Stimulated activated CD4-positive, alpha-beta T cell treated with anti-CD3 and anti-CD28 coated beads, Interleukin-4, amount 100 ng/mL, for 48 hours (primary cell): ENCODE measurements at places on chromosomes 6 and 20.

- DNase-seq, result no peak
These were observed 35.4 kb upstream of the HMGN3 start for GRCh38 chr6:79269877-79270276.

GRCh38 chr6:42294759-42295158, 77.1 kb upstream of the MRPS10 start:
- no peak for DNase-seq

DNA sequence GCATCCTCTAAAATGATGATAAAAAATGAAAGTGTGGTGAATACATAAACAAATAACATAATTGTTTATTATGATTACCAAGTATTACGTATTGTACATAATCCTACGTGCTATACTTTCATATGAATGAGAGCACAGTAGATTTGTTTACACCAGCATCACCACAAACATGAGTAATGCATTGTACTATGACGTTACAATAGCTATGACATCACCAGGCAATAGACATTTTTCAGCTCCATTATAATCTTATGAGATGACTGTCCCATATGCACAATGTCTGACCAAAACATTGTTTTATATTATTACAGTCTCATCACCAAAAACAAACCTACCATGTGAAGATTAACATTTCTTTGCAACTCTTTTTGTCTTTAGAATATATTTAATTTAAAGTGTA, 225.7 kb upstream of the TENT5A start:
- no peak for DNase-seq

GRCh38 chr6:116267836-116268588, 11.7 kb downstream of the TSPYL1 start:
- DNase-seq, result no peak

DNA sequence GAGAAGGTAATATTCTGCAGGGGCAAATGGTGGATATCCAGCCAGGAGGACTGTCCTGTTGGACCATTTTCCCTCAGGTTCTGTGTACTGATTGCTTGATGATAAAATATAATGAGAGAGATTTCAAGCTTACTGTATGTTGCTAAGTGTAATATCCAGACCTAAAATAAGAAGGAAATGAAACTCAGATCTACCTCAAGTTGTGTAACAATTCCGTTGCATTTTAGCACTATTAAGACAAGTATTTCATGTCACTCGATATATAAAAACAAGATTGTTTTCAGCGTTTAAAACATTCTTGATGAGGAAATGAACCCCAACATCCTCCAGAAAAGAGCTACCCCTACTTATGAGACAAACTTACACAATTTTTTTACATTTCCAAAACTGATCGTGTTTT, 57.2 kb downstream of the RGS17 start:
- DNase-seq, result no peak

DNA sequence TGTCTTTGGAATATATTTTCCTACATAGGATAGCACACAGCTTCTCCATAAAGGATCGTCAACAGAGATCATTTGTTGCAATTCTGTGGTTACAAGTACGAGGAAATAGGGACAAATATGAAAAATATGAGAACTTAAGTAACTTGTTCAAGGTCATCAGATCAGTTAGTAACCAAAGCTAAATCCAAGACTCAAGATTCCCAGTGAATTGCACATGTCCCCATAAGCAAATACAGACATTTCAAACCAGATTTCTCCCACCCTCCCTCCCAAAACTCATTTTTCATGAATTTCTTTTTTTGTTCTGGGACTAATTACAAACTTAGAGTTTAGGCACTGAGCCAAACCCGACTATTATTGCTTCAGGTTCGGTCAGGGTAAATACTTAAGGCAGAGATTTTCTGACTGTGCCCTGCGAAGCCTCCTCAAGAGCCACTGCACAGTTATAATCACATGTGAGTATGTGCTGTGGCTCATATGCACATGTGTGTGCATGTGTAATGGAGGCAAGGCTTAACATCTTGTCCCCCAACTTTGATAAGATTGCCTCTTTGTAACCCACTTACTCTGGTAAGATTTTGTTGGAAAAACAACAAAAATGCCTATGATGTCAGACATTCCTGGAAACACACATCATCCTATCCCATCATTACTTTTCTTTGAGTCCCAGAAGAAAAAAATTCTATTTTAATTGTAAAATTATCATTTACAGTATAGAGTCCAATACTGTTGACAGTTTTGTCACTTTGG, 216.2 kb downstream of the CD83 start:
- no peak for DNase-seq

- DNase-seq, result no peak
These were observed 81.2 kb downstream of the NFATC2 start for GRCh38 chr20:51461306-51461705.

- no peak for DNase-seq
These were observed 20.8 kb upstream of the IBTK start for GRCh38 chr6:82268301-82268846.

DNA sequence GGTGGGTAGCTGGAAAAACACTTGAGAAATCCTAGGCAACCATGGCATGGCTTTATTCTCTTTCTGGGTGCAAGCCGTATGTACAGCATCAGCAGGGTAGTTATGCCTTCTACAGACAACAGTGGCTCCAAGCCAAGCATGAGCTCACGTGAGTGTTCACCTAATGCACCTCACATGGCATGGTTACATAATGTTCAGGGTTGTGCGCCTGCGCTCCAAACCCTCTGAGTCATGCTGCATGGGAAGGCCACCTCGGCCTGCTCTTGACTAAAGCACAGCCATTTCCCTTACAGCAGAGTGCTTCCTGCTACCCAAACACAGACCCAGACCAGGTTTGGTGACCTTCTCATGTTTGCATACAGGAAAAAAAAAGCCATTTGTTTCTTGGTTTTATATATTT, 96.2 kb downstream of the VIP start:
- no peak for DNase-seq

DNA sequence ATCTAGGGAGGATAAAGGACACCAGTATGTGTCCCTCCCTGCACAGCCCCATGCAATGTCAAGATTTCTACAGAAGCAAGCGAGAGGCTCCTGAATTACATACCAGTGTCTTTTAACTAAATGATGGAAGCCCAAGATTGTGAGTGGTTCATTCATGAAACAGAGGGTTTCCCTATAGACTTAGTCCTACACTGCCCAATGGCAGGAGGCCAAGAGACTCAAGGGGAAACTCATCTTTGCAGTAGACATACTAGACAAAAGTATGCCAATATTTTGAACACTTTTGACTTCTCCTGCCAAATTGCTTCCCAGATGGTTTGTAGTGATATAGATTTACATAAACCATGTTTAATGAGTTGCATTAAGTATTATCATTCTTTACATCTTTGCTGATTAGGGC, 557.2 kb upstream of the JAG1 start:
- DNase-seq, result no peak

DNA sequence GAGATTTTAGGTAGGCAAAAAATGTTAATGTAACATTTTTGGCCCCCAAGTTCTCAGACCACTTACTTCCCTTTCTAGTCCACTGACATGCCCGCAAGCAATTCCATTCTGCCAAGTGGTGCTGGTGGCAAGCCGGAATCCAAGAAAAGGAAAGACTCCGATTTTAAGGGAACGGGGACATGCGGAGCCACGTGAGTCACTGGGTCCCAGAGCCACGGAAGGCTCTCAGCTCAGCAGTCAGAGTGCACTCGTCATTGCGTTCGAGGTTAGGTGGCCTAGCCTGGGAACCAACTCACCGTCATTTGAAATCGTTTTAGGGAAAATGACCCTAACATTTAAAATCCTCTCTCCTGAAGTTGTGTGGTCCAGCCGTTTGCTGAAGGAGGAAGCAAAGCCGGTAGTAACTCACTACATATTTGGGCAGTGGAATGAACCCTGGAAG, 711 bp upstream of the SIRT5 start:
- no peak for DNase-seq

- DNase-seq, result no peak
These were observed 127.0 kb upstream of the MAN1A1 start for GRCh38 chr6:119476554-119476953.

DNA sequence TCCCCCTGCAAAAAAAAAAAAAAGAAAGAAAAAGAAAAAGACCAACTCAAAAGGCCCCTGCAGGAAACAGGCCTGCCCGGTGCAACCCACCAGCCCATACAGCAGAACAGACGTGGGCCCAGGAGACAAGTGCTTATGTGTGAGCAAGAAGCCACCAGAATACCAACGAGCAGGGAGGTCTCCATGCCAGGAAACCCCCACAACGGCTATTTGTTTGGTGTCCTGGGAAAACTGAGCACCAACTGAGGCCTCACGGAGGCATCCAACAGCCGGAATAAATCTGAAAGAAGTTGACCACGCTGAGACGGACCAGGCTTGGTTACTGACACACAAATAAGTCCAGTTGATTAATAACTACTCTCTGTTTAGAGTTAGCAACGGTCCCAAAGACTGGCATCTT, 29.7 kb downstream of the PTPRT start:
- DNase-seq, result no peak

GRCh38 chr6:108627692-108628550, 67.2 kb downstream of the FOXO3 start:
- DNase-seq, result no peak

- DNase-seq, result no peak
These were observed 25.4 kb downstream of the ZNF311 start for GRCh38 chr6:28979679-28980078.

DNA sequence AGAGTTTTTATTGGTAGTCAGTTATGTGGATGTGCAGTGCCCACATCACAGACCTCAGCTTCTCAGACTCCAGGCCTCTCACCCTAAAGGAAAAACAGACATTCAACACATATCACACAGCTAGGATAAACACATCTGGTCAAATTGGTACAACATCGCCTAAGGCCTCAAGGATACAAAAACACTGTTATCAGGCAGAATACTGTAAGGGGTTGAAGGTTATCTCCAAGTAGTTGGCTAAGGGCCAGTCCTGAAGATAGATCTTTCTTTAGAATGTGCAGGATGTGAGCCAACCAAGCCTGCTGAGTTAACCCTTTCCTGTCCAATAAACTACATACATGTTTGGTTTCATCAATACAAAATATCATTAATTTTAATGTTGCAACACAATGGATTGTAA, 308.4 kb upstream of the GJE1 start:
- no peak for DNase-seq

- no peak for DNase-seq
These were observed 395.7 kb downstream of the ZFAND3 start for GRCh38 chr6:38215225-38215624.
